ENCODE measurements at places on chromosomes 5 and 9.

GRCh38 chr5:55222092-55222984 is 4.8 kb downstream of the MCIDAS start:
- DNase-seq, result no peak

GRCh38 chr9:71793386-71794105 is 25.2 kb upstream of the CEMIP2 start:
- no peak for DNase-seq

DNA sequence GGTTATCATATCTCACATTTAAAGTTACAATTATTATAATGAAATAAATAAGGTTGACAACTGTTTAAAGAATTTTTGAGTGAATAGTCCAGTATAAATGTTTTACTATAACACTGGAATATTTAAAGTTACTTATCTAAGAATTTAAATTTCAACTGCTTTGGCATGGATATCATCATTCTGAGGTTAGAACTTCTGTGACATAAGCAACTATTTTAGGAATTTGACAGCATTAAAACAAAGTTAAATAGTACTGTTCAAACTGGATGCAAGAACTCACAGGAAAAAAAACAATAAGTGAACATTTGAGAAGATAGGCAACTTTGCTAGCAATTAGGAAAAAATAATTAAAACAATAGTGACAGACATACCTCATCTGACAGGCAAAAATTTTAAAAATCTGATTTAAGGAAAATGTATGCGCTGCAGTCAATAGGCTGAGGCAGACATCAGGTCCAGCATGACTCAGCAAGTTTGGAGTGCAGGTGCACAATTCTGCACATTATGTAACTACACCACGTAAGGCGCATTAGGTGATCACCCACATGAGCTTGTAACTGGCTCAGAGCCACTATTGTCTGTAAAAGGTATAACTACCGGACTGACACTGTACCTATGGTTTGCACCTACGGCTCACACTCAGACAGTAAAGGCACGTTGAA is 180.6 kb downstream of the PDE4D start:
- DNase-seq, result no peak

- no peak for DNase-seq
Observed at GRCh38 chr5:14330291-14330690, 187.1 kb downstream of the TRIO start.
